ENCODE measurements at places on chromosomes 5 and 9. TPM values are rescaled to one million over a fixed set of nuclear protein-coding genes. Genes with fewer than 3 reads are reported as not detected.

DNA sequence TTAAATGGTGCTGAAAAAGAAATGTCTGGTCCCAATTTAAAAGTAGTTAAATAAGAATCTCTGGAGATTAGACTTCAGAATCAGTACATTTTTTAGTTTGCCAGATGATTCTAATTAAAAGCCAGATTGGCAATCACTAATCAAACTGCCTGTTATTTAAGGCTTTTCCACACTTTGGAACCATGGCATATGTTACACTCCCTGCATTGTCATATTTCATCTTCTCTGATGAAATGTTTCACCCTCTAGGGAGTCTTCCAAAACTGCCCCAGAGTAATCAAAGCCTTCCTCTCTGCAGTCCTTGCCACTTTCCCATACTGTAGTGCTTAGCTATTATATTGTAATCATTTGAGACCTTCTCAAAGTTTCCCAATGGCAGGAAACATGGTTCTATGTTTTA, 17.5 kb upstream of the OR13C9 start:
- peak; percentile 4 for DNase-seq

DNA sequence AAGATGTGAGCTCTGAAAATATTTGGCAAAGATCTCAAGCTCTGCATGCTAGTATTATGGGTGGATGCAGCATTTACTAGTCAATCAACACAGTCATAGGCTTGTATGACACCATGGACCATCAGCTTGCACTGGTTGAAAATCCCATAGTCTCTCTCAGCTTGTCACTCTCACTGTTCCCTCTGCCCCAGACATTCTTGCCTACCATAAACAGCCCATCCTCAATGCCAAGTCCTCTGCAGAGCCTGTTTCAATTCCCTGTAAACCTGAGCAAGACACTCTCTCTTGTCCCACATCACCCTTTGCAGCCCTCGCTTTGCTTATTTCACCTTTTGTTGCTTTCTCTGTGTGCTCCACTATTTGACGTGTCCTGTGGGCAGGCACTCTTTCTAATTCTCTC, 264.6 kb downstream of the ICE1 start:
- no peak for DNase-seq

DEPDC1B gene
- 10.4 TPM for polyA plus RNA-seq

- DNase-seq: no peak
Measured at GRCh38 chr9:126862104-126862761, 1.8 kb downstream of the ZBTB34 start.

TLR4 gene
- 2.0 TPM for polyA plus RNA-seq

NR5A1 gene
- polyA plus RNA-seq: not detected

CD180 gene
- 0.19 TPM for polyA plus RNA-seq

DNA sequence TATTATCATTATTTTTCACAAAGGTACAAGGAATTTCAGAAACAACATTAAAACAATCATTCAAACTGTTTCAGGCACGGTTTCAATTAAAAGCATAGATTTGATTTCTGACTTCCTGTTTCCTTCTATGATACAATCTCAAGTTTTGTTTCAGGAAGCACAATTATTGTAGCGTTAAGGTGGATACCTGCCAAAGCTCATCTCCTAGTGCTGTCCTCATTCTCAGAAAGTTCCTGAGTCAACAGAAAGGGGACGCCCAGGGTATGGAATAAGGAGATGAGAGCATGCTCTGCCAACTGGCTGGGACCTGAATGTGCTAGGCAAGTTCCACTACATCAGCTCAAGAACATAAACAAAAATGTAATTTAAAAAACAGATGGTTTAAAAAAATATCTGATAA, 2.0 kb upstream of the TRIM14 start:
- DNase-seq: no peak

GRCh38 chr5:45402804-45403455, 293.2 kb downstream of the HCN1 start:
- DNase-seq: no peak

- no peak for DNase-seq
Measured at GRCh38 chr9:121073038-121073437, 1.7 kb upstream of the CNTRL start.

GRCh38 chr5:39566891-39567290, 142.1 kb upstream of the DAB2 start:
- no peak for DNase-seq

- no peak for DNase-seq
Measured at GRCh38 chr9:15133488-15133887, 173.5 kb downstream of the TTC39B start.

DNA sequence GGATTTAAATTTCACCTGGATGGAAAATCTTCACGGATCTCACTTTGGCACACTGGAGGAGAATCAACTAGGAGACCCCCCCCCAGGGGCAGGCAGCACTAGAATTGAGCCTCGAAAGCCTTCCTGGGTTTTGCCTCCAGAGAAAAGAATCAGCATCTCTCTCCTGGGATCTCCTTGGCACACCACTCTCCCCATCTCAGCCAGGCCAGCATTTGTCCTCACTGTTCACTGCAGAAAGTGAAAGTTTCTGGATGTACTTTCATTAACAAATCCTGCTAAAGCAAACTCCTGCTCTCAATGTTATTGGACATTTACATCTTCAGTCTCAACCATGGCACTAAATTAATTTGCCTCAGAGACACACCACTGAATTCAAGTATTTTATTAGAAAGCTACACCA, 312.2 kb downstream of the SLIT3 start:
- no peak for DNase-seq

DNA sequence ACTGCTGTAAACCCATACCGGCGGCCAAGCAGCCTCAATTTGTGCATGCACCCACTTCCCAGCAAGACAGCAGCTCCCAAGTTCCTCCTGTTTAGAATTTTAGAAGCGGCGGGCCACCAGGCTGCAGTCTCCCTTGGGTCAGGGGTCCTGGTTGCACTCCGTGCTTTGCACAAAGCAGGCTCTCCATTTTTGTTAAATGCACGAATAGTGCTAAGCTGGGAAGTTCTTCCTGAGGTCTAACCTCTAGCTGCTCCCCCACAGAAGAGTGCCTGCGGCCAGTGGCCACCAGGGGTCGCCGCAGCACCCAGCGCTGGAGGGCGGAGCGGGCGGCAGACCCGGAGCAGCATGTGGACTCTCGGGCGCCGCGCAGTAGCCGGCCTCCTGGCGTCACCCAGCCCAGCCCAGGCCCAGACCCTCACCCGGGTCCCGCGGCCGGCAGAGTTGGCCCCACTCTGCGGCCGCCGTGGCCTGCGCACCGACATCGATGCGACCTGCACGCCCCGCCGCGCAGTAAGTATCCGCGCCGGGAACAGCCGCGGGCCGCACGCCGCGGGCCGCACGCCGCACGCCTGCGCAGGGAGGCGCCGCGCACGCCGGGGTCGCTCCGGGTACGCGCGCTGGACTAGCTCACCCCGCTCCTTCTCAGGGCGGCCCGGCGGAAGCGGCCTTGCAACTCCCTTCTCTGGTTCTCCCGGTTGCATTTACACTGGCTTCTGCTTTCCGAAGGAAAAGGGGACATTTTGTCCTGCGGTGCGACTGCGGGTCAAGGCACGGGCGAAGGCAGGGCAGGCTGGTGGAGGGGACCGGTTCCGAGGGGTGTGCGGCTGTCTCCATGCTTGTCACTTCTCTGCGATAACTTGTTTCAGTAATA, at the start of gene FXN:
Gene FXN, plus strand, starts transcription at position 315 of the 871 bp plus-strand sequence. Its CDS starts 31 bp downstream, at position 346.
- DNase-seq: peak; percentile 86

DNA sequence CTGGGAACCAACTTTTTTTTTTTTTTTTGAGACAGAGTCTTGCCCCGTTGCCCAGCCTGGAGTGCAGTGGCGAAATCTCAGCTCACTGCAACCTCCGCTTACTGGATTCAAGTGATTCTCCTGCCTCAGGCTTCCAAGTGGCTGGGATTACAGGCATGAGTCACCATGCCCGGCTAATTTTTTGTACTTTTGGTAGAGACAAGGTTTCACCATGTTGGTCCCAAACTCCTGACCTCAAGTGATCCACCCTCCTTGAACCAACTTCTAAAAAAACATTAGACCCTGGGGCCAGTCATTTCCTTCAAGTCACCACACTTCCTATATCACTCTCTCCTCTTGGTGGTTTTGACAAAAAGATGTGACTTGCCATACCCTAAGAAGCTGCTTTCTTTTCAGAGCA, 10.9 kb upstream of the SHROOM1 start:
- no peak for DNase-seq

DNA sequence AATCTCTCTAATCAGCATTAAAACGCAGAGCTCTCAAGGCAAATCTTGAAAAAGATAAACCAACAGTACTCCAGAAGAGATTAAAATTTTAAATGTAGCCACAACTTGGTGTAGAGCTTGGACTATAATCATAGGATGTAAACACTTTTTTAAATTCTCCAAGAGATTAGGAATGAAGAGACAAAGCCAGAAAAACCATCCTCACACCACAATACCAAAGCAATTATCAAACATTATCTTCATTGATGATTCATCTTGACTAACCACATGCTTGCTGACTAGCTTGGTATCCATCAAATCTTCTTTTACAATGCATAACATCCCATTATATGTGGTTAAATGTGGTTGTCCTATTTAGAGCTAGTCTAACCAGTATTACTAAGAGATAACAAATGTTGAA, 815.1 kb downstream of the TLE1 start:
- no peak for DNase-seq

DNA sequence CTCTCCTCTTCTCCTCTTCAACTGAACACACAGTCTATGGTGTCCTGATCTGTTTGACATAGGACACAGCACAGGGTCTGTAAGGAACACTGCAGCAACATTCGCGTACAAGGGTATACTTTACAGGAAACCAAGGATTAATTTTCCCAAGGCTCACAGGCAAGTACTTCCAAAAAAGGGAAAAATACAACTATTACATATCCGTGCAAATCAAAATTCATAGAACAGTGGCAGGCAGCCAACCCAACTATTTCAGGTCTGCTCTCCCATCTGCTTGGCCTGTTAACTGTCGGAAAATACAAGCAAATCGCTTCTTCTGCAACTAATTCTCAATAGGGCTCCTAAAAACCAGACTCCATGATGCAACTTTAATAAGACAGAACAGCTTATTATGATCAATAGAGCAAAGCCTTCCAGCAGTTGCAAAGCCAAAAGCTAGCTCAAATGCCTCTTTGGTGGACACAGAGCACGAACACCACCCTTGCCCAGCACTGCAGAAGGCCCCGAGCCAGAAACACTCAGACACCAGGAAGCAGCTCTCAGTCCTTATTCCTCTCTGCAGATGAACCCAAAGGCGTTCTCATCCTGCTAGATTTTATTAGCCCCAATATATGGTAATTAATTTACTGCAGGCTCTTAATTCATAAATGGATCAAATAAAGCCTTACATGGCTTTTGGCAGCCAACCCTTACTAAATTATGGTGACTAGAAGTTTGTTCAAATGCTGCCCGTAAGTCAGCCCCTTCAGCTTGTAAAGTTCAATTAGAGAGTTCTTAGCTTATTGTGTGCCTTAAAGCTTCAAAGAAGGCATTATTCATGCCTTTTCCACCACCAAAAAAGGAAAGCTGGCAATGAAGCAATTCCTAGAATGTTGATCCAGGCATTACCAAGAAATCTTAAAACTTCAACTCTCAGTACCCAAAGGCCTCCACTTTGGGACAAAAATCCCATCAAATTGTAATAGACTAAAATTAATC, 68.8 kb downstream of the ZNF608 start:
- DNase-seq: peak; percentile 96

DNA sequence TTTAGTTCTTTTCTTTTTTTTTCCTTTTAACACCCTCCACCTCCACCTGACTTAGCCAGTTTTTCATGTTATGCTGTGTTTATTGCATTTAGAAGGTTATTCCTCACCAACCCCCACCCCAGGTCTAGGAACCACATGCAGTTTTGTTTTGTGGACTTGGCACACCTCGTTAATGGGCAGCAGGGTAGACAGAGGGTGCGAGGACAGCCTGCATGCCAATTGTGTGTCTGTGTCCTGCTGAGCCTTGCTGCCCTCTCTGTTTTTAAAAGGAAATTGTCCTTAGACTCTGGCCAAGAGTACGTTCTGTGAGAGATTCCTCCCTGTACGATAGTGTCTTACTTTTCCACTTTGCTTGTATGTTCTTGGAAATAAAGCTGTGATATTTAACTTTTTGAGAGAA, 13.9 kb downstream of the PIK3R1 start:
- no peak for DNase-seq

RMI1 gene
- polyA plus RNA-seq: 7.6 TPM

GRCh38 chr5:124995421-124995820, 249.0 kb upstream of the ZNF608 start:
- no peak for DNase-seq

DNA sequence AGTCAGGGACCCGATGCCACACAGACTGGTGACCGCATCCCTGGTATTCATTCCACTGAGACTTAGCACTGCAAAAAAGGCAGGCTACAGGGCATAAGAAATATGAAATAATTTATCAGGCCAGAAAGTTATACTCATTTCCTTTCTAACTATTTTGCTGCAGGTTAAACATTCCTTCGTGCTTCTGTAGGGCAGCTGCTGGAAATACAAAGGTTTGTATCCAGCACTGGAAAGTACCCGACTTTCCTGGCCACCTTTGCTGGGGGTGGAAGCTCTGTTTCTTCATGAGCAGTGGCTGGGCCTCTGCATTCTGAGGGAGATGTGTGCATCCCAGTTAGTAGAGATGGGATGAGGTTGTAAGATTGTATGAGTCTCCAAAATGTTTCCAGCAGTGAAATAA, 478.6 kb upstream of the WWC1 start:
- DNase-seq: no peak

SLC45A2 gene
- 0.15 TPM for polyA plus RNA-seq

DNA sequence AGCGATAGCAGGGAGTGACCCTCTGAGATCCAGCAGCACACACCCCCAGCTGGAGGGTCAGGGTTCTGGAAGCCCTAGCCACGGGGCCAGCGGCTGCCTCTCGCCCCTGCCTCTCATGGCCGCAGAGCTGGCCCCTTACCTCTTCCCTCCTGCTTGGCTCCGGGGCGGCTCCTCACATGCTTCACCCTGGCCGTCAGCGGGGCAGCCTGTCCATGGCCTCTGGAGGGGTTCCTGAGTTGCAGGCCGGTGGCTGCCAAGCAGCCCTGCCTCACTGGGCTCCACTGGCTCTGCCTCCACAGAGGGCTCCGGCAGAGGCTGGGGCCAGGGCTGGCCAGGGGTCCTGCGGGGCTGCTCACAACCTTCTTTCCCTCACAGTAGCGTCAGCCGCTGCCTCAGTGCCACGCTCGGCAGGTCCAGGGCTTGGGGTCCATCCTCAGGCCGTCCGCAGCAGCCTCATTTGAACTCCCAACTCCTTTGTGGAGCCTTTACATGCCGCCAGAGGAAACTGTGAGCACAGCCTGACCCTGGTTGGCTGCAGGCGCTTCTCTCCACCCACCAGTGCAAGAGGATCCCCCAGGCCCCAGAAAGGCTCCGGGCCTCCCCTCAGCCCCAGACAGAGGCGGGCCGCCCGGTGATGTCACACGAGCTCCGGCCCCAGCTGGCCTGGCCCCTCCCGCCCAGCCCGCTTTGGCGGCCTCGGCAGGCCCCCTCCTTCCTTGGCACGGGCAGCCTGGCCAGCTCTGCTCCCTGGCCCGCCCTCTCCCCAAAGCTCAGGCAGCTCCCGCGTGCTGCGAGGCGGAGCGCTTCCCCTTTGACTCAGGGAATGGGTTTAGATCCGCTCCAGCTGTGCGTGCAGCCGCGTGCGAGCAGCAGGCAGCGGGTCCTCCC, at the start of gene ANGPTL2:
Gene ANGPTL2, minus strand, starts transcription at position 460 of the 888 bp plus-strand sequence. CDS start 13,904 bp downstream, outside the sequence.
- DNase-seq: peak; percentile 86

C1QTNF3 gene
- polyA plus RNA-seq: 2.4 TPM

GRCh38 chr9:37992924-37993349, 76.1 kb downstream of the SHB start:
- DNase-seq: peak; percentile 28

GABBR2 gene
- polyA plus RNA-seq: 14.3 TPM

Data from brain (organoid and tissue), 16 donors.